Stimulated activated CD4-positive, alpha-beta T cell treated with anti-CD3 and anti-CD28 coated beads, TNF-alpha, amount 100 ng/mL, for 48 hours (primary cell): ENCODE measurements at places on chromosomes 13 and 19.

DNA sequence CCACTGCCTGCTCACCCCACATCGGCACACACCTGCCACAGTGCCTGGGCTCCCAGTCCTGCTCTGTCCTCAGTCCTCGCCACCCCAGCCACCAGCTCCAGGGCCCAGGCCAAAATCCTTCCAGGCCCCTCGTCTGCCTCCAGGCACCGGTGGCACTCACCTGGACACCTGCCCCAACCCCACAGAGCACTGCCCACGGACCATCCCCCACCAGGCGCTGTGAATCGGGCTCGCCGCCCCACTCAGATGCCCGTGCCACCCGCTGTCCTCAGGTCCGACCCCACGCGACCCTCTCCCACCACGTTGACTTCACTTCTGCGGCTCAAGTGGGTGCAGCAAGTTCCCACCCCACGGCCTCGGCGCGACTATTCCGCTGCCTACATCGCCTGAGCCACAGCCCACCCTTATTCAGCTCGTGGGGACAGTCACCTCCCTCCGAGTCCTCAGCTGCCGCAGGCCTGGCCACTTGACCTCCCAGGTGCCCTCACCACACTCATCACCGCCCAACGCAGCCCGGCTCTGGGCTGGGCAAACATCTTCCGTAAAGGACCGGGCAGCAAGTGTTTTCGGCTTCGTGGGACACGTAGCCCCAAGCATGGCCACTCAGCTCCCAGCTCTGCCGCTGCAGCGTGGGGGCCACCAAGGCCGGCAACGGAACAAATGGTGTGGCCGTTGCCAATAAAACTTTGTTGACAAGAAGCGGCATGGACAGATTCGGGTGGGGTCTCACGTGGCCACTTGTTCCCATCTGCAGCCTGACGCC lies 5.7 kb downstream of the PIP5K1C start:
- DNase-seq, result no peak

DNA sequence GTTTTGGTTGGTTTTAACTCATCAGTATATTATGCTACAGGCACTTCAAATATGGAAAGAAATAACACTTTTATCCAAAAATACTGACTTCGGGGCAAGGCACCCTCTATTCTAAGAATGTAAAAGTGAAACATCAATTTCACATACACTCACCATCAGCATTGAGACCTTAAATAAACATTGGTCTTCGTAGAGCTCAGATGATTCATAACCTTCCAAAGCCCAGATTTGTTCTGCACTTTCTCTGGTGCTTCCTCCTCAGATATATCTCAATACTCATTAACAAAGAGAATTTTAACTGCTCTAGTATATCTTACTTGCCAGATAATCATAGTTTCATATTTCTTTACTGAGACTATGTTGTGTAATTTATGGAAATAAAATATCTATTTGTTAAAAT lies 794.3 kb downstream of the LIG4 start:
- no peak for DNase-seq

DNA sequence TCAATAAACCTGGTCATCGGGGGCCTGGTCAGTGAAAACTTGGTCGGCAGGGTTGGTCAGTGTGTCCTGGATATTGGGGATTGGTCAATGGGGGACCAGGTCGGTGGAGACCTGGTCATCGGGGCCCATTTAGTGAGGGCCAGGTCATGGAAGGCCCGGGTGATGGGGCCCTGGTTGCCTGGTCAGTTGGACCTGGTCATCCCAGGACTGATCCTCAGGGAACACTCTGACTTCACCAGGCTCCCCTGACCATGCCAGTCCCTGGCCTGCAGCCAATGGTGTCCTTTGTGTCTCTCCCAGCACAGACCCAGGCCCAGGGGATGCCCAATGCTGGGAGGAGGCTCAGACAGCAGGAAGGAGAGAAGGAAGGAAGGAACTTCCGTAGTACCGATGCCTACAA lies 42.1 kb upstream of the TPM4 start:
- no peak for DNase-seq

GRCh38 chr13:114108141-114108761 lies 24.2 kb downstream of the RASA3 start:
- no peak for DNase-seq
